H1 (cell line): ENCODE measurements at places on chromosomes 16 and 17. TPM values are rescaled to one million over a fixed set of nuclear protein-coding genes. Genes with fewer than 3 reads are reported as not detected.

DNA sequence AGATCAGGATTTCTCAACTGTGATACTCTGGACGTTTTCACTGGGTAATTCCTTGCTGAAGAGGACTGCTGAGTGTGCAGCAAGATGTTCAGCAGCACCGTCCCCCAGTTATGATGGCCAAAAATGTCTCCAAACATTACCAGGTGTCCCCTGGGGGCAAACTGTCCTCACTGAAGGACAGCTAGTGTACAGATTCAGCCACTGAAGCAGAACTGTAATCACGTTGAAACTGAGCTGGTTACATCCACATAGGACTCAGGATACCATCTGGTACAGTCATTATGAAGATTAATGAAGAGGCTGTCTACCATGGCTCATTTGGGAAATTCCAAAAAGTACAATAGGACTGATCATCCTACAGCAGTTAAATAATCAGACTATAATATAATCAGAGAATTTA, 43.3 kb upstream of the GINS3 start:
- no peak overlapping the region for H3K27ac ChIP-seq
- H3K4me1 ChIP-seq: peaks cover 5% of the 10 kb centered on the region
- H3K36me3 ChIP-seq: no peaks in the 10 kb centered on the region
- no peak for DNase-seq
- H3K27me3 ChIP-seq: no peaks in the 10 kb centered on the region

DNA sequence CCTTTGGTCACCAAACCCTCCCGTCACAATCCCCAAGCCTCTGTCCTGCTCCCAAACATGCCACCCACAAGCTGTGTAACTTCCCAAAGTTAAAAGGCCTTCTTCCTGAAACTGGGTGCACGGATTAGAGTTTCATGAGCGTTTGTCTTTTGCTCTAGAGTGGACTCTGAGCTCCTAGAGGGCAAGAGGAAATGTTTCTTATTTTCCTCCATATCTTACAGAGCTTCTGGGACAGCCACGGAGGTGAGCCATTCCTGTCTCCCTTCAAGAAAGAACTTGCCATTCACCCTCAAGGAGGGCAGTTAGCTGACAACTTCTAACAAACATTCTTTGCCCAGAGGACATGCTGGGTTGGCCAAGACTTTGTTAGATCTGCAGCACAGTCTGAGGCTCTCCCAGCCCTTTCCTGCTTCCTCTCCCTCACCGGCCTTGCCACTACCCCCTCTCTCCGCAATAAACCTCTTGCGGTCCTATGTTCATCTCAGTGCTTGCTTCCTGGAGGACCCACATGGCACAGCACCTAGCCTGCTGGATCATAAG, 2.6 kb upstream of the MYCBPAP start:
- DNase-seq: no peak
- H3K27ac ChIP-seq: no peak overlapping the region
- H3K27me3 ChIP-seq: no peaks in the 10 kb centered on the region

DNA sequence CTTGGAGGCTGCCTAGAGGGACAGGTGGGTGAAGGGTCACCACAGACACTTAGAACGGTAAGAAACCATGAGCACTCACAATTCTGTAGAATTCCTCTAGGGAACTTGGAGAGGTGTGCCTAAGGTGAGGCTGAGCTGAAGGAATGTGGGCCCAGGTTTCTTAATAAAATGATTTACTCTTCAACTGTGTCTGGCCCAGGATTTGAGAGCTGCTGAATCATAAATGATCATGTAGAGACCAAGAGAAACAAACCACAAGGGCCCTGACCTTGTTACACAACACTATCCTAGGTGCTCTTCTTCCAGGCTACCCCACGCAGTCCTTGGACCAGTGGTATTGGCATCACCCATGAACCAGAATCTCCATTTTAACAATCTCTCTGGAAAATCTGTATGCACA, 27.7 kb downstream of the ZNF18 start:
- no peaks in the 10 kb centered on the region for H3K36me3 ChIP-seq
- H3K27me3 ChIP-seq: no peaks in the 10 kb centered on the region
- no peaks in the 10 kb centered on the region for H3K4me1 ChIP-seq
- H3K4me3 ChIP-seq: no peak overlapping the region
- no peak overlapping the region for H3K27ac ChIP-seq
- DNase-seq: no peak

GRCh38 chr17:64505340-64506200, 519 bp downstream of the DDX5 start:
- H3K36me3 ChIP-seq: peaks cover 67% of the 10 kb centered on the region
- H3K27me3 ChIP-seq: no peaks in the 10 kb centered on the region
- DNase-seq: no peak
- H3K4me1 ChIP-seq: peaks cover 15% of the 10 kb centered on the region
- H3K27ac ChIP-seq: peak overlapping the region; percentile 99

GRCh38 chr17:75313941-75314551, 24.8 kb upstream of the SLC25A19 start:
- no peak overlapping the region for H3K27ac ChIP-seq
- H3K27me3 ChIP-seq: no peaks in the 10 kb centered on the region
- no peaks in the 10 kb centered on the region for H3K4me1 ChIP-seq
- H3K36me3 ChIP-seq: no peaks in the 10 kb centered on the region

- no peak overlapping the region for H3K4me3 ChIP-seq
- H3K36me3 ChIP-seq: no peaks in the 10 kb centered on the region
- H3K27me3 ChIP-seq: no peaks in the 10 kb centered on the region
- no peak overlapping the region for H3K27ac ChIP-seq
- DNase-seq: no peak
Observed at GRCh38 chr16:56769677-56770076, 39.7 kb downstream of the NUP93 start.

Gene TMEM132E
- 0.31 and 0.45 TPM in 2 replicates for total RNA-seq

Gene TPSAB1
- total RNA-seq: not detected in 2 replicates

Gene P2RX1
- 0.19 and 0.45 TPM in 2 replicates for total RNA-seq

Gene ABCA3
- 7.9 TPM in 2 replicates for total RNA-seq
